Right ventricle myocardium inferior (tissue), 1 donor: ENCODE measurements at places on chromosomes 13 and 19.

DNA sequence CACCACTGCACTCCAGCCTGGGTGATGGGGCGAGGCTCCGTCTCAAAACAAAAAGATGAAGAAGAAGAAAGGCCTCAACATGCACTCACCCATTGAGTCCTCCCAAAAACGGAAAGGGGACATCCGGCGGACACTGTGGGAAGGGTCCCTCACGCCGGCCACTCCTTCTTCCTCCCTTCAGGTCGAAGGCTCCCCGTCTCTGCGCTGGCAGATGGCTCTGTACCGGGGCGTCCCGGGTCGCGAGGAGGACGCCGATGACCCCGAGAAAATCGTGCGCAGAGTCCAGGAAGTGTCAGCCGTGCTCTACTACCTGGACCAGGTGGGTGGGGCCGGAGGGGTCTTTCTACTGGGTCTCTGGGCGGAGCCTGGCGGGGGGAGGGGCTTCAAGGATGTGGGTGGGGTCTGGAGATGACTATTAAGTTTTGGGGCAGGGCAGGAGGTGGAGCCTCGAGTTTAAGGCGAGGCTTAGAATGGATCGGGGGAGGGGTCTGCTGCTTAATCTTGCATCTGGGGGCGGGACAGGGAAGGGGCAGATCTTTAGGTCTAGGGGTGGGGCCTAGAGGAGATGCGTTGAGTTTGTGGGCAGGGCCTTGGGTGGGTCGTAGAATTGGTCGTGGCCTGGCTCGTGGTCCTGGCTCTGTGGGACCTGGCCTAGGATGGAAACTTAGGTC lies 90.2 kb downstream of the MAP4K1 start:
- DNase-seq = no peak

DNA sequence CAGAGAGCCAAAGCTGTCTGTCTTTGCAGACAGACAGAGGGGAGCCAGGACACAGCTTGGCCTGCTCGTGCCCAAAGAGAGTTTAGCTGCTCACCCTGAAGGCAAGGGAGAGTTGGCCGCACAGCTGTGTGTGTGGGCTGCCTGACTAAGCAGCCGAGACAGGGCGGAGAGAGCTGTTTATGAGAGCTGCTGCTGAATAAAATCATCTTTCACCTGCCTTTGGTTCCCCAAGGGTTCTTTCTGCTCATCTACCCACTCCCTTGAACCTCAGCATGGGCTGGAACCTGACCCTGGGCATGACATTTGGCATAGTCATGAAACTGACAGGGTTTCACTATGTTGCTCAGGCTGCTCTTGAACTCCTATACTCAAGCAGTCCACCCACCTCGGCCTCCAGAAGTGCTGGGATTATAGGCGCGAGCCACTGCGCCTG lies 98.2 kb downstream of the RBM26 start:
- DNase-seq = no peak

GRCh38 chr13:104683789-104684188 lies 1617.6 kb upstream of the SLC10A2 start:
- no peak for DNase-seq

DNA sequence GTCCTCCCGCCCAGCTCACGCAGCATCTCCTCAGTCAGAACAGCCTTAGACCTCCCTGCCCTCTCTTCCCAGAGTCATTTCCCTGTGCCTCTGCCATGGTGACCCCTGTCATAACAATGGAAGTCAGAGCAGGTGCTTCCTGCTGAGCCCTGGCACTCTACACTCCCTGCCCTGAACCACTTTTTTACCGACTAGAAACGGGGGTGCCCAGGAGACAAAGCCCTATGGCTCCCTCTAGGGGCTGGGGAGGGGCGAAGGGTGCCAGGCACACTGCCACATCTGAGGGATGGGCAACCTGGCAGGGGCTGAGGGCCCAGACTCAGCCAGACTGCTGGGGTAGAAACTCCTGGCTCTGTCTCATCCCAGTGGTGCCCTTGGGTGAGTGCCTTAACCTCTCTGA lies 16.4 kb downstream of the ZNF574 start:
- no peak for DNase-seq

GRCh38 chr19:37362733-37363132 lies 8.2 kb upstream of the ZNF527 start:
- DNase-seq = no peak

GRCh38 chr13:113545931-113546516 lies 38.5 kb upstream of the TFDP1 start:
- no peak for DNase-seq

DNA sequence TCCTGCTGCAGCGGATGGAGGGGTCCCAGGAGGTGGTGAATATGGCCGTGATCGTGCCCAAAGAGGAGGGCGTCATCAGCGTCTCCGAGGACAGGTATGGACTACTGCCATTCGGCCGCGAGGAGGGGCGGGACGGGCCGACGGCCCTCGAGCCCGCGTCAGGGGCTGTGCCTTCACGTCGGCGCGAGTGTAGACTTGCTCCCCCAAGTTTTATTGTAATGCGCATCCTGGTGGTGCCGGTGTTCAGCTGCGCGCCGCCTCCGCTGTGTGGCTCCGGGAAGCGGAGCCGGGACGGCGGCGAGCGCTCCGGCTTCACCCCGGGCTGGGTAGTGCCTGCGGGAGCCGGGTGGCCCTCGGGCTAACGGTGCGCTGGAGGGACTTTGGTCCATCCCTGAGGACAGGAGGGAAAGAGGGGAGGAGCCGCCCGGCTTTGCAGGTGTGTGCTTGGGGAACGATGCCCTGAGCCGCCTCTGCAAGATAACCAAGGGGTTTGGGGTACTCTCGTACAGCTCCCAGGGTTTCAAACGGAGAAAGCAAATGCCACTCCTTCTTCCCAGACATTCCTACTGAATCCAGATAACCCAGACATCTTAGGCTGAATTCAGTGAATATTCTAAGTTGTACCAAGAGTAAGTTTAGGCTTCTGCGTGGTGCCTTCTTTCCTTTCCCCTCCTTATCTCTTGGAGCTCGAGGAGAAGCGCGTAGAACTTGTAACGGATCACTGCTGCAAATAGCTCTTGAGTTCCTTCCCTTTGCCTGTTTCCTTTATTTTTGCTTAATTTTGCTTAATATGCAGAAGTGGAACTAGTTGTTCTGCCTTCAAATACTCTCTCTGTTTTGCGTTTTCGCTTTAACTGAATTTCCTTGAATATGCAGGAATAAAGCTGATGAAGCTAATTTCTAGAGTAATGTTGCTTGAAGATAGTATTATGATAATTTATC lies 740 bp downstream of the WDFY2 start:
- peak; percentile 81 for DNase-seq

DNA sequence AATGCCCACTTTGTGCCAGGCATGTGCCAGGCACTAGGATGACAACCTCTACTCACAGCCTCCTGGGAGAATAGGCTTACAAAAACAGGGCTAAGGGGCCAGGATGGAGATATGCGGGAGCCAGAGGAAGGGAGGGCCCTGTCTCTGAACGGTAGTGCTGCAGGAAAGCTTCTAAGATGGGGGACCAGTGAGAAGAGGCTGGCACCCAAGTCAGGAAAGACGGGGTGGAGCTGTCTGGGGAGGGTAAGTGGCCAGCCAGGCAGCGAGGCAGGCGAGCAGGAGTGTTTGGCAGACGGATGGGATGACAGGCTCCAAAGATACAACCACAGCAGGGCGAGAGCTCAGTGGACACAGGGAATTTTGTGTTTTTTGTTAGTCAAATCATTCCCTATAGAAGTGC lies 44.7 kb upstream of the GPI start:
- no peak for DNase-seq

GRCh38 chr19:37077934-37078716 lies at the start of gene ZNF420:
TSS of gene ZNF420 (plus strand) at chr19:37078433. CDS start at chr19:37089119, 10,686 bp downstream.
- DNase-seq = peak; percentile 95

DNA sequence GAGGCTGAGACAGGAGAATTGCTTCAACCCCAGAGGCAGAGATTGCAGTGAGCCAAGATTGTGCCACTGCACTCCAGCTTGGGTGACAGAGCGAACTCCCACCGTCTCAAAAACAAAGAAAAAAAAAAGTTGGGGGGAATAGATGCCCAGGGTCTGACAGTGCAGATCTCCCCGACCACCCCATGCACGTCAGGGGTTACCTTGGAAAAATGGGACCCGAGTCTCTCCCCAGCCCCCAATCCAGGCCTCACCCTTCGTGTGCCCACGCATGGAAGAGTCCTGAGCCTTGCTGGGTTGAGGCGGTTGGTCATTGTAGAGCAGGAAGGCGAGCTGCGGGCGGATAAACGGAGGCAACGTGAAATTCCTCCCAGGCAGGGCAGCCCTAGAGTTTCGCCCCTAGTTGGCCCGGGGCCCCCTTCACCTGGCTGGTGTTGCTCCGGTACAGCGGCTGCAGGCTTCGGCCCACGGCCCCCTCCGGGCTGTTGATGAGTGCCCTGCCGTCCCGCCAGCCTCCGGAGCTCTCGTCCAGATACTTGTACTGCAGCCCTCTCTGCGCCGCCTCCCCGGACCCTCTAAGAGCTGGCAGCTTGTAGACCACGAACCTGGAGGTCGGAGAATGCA lies 588 bp downstream of the DNASE2 start:
- no peak for DNase-seq

DNA sequence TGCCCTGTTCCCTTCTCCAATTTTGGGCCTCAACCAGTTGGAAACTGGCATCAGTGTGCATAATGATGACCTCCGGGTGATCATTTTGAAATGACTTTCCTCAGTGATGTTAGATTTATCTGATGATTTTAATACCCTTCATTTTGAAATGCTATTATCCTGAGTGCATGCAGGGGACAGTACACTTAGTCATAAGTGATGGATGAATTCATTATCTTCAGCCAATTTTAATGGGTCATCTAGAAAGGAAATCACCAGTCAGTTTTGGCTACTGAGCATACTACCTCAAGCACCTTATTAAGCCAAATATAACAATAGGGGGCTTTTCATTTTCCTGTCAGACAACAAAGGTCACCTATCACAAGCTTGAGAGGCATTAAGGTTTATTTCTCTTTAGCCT lies 118.5 kb upstream of the MIR17HG start:
- DNase-seq = no peak

GRCh38 chr13:28357911-28358433 lies 137.0 kb downstream of the FLT1 start:
- no peak for DNase-seq

DNA sequence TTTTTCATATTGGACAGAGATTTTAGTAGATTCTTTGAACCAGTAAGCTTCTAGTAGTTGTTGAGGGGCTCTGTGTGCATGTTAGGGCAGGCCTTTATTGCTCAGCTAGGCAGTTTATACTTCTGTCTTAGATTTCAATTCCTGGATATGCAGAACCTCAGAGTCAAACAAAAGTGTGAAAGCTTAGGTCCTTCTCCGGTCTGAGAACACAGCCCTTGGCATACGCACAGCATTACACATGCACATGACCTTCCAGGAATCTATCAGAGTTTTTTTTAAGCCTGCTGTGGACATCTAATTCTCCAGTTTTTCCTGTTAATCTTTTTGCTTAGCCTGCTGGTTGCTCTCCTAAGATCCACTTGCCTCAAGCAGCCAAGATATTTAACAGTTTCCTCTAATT lies 77.9 kb upstream of the KL start:
- DNase-seq = no peak

DNA sequence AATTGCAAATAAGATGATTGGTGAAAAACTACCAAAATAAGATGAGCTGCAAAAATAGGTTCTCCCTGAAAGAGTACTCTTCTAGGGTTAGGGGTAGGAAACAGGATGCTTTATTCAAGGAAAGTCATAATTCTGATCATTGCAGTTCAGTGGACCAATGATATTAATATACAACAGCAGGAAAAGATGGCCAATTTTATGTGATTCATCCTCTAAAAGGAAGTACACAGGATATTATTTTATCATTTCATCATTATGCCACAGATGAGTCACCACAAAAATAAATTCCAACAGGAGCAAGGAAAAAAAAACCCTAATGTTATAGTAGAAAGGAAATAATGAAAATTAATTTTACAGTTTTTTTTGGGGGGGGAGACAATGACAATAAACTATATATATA lies 205.0 kb downstream of the NALCN start:
- no peak for DNase-seq

DNA sequence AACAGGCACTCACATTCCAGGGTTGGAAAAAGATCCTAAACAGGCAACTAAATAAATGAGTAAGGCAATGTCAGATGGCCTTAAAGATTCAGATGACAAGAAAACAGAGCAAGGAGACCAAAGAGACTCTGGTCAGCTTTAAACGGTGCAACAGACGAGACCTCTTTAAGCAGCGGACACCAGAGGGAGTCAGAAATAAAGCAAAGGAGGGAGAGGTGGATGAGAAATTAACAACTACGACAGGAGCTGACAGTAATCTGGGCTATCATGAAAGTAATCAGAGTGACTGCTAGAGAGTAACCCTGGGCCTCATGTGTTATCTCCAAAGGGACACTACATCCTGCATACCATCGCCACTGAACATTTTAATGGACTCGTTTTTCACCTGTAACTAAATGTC lies 1.1 kb downstream of the ZNF550 start:
- no peak for DNase-seq
